Cortex of kidney (tissue), 1 donor: ENCODE measurements at places on chromosomes 13 and 19.

GRCh38 chr13:53382008-53382407, 353.4 kb downstream of the OLFM4 start:
- DNase-seq: no peak

DNA sequence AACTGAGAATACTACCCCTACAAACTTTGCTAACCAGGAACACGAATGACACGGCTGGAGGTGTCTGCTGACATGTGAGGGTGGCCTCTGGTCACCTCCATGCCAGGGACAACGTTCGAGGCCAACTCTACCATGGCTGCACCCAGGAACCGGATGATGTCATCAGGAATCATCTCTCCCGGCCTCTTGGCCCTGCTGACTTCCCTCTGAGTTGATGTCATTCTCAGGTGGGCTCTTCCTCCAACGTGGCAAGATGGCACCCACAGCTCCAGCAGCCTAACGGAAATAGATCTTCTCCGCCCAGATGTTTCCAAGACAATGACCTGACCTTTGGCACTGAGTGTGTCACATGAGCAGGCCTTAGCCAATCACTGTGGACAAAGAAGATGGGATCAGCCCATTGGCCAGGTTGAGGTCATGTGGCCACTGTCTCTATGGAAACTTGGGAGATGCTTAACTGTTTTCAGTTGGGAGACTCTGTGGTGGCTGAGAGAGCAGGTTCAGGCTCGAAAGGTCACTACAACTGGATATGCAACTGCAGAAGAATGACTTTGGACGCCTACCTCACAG, 15.0 kb downstream of the MBD3L2B start:
- DNase-seq: no peak

DNA sequence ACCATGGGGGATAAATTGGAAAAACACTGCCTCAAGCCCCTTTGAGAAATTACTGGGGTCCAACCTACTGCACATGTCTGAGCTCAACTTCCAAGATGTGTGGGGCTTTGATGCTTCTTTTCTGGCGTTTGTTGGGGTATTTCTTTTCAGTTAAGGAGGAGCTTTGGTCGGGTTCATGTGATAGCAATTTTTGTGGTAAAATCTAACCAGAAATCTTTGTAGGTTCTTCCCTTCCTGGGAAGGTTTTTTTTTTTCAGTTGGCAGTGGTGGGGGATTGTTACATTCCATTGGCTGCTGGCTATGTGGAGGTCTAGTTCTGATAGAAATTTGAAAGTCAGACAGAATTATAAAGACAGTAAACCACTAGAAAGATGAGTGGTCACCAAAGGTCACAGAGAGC, 327.8 kb downstream of the ATP8A2 start:
- DNase-seq: no peak

GRCh38 chr19:44903602-44904425, 1.8 kb upstream of the APOE start:
- DNase-seq: no peak

GRCh38 chr13:25001476-25002206, 94.3 kb upstream of the PABPC3 start:
- DNase-seq: no peak

DNA sequence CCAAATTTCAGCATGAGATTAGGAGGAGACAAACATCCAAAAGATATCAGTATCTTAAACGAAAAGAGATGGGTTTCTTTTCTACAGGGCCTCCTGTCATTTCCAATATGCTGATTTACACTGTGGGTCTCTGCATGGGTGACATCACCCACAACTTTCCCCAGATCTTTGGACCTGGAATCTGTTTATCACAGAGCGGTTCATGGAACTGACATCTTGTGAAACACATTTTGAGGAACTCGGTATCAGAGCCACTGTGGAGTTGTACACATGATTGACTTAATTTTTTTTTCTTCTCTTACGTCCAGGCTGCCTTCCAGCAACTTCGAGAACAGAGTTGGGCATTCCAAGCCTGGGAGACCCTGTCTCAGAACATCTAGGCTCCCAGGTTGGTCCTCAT, 80.2 kb upstream of the SERP2 start:
- DNase-seq: no peak

GRCh38 chr13:98482476-98483444, 94.1 kb downstream of the STK24 start:
- no peak for DNase-seq

GRCh38 chr13:48344264-48344663, 40.7 kb downstream of the RB1 start:
- no peak for DNase-seq
